GM23248 (cell line): ENCODE measurements at places on chromosomes 1 and 21.
A peak's percentile ranks its signal among the peaks of the same experiment; 100 is the strongest.

GRCh38 chr1:202264726-202265125 lies 71.1 kb downstream of the LGR6 start:
- H3K27me3 ChIP-seq: peaks cover 55% of the 10 kb centered on the region
- no peak for DNase-seq
- no peak overlapping the region for H3K27ac ChIP-seq
- H3K4me3 ChIP-seq: no peak overlapping the region

DNA sequence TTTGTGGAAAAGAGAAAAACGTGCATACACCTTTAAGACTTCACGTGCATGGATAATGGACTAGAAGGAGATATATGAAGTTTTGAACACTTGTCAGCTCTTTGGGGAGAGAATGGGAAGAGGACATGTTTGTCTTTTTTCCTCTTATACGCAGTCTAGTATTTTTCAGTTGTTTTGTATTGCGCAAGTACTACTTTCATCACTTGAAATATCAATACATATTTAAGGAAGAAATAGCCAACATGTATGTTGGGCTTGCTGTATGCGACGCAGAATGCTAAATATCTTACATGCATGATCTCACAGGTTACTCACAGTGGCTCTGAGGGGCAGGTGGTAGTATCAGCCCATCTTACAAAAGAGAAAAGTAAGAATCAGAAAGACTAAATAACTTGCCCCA lies 176.5 kb upstream of the RUNX1 start:
- DNase-seq: no peak
- no peak overlapping the region for H3K4me3 ChIP-seq
- no peak overlapping the region for H3K27ac ChIP-seq
- no peaks in the 10 kb centered on the region for H3K27me3 ChIP-seq
- H3K36me3 ChIP-seq: no peaks in the 10 kb centered on the region

- H3K27me3 ChIP-seq: no peaks in the 10 kb centered on the region
- no peak for DNase-seq
- no peak overlapping the region for H3K4me3 ChIP-seq
- H3K27ac ChIP-seq: no peak overlapping the region
- H3K4me1 ChIP-seq: peaks cover 17% of the 10 kb centered on the region
These were observed 8.9 kb upstream of the KCNJ15 start for GRCh38 chr21:38247738-38248510.

DNA sequence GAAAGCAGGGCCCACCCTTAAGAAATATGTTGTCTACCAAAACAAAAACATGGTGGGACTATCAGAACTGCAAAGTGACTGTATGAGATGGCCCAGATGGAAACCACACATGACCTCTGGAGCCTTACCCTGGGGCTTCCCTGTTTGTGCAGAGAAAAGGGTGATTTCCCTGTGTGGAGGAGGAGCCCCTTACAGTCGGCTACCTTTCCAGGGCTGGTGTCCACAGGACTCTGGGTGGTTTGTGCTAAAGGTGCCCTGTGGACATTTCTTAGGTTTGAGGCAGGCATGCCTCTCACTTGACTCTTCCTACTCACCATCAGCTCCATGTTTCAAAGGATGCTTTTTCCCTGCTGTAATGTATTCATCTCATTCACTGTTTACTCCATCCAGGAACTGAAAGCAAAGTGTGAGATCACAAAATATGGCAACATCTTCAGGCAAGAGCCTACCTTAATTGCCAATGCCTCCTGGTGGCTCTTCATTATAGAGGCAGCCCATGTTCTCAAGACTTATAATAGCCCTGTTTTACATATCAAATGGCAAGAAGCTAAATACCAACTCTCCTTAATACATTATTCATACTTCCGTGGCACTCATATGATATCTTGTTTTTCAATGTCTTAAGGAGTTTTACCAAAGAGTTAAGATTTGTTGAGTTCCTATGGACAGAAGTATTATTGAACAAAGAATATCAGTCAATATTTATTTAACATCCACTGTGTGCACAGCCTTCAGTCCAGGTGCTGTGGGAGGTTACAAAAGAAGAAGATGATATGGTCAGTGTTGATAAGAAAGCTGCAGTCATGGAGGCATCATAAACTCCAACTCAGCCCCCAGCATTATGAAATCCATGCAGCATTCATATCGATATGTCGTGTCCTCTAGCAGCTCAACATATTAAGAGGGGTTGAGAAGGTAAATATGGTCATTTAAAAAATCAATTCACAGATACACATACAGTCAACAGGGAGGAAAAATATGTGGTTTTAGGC lies 15.5 kb upstream of the TFF3 start:
- H3K4me1 ChIP-seq: no peaks in the 10 kb centered on the region
- DNase-seq: no peak
- no peaks in the 10 kb centered on the region for H3K36me3 ChIP-seq
- no peak overlapping the region for H3K27ac ChIP-seq
- no peak overlapping the region for H3K4me3 ChIP-seq

GRCh38 chr1:118786454-118787155 lies 201.5 kb downstream of the TBX15 start:
- no peaks in the 10 kb centered on the region for H3K36me3 ChIP-seq
- H3K4me1 ChIP-seq: no peaks in the 10 kb centered on the region
- no peak for DNase-seq
- H3K27ac ChIP-seq: no peak overlapping the region
- H3K4me3 ChIP-seq: no peak overlapping the region

- no peaks in the 10 kb centered on the region for H3K27me3 ChIP-seq
- peaks cover 15% of the 10 kb centered on the region for H3K4me1 ChIP-seq
- H3K27ac ChIP-seq: peak overlapping the region; percentile 51
- H3K36me3 ChIP-seq: peaks cover 24% of the 10 kb centered on the region
- H3K4me3 ChIP-seq: peak overlapping the region; percentile 95
These were observed 556 bp downstream of the WDR77 start for GRCh38 chr1:111448482-111448917.

GRCh38 chr1:2148691-2149090 lies 45.9 kb downstream of the FAAP20 start:
- no peaks in the 10 kb centered on the region for H3K4me1 ChIP-seq

DNA sequence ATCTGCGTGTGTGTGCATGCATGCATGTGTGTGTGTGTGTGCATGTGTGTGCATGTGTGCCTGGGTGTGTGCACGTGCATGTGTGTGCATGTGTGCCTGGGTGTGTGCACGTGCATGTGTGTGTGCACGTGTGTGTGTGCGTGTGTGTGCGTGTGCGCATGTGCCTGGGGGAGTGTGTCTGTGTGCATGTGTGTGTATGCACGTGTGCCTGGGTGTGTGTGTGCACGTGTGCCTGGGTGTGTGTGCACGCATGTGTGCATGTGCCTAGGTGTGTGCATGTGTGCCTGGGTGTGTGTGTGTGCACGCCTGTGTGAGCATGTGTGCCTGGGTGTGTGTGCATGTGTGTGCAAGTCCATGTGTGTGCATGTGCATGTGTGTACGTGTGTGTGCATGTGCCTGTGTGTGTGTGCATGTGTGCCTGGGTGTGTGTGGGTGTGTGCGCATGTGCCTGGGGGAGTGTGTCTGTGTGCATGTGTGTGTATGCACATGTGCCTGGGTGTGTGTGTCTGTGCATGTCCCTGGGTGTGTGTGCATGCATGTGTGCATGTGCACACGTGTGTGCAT lies 29.3 kb upstream of the COL6A2 start:
- no peaks in the 10 kb centered on the region for H3K36me3 ChIP-seq
- no peak overlapping the region for H3K27ac ChIP-seq
- DNase-seq: no peak
- no peaks in the 10 kb centered on the region for H3K27me3 ChIP-seq

- no peaks in the 10 kb centered on the region for H3K27me3 ChIP-seq
- no peak for DNase-seq
These were observed 5.0 kb downstream of the PEX10 start for GRCh38 chr1:2407166-2407990.

DNA sequence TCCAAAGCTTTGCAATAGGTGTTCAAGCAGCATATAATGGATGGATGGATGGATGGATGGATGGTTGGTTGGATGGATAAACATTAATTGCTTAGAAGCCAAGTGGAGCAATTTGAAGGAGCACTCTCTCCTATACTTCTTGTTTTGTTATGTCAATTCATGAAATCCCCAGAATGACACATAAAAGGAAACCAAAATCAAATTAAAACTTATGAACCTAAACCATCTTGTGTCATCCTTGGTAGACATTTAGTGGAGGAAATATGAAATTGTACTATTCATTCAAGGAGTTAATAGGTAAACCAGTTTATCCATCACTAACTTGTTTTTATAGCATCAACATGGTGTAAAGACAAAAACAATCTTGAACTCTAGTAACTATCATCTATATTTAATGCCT lies 122.5 kb downstream of the NR5A2 start:
- H3K36me3 ChIP-seq: no peaks in the 10 kb centered on the region
- 0 out of 2 replicates have a peak overlapping the region, but pooled peaks have one; percentile 18 for H3K27ac ChIP-seq
- no peak for DNase-seq
- no peak overlapping the region for H3K4me3 ChIP-seq
- peaks cover 15% of the 10 kb centered on the region for H3K4me1 ChIP-seq

- DNase-seq: peak; percentile 27
- H3K27me3 ChIP-seq: no peaks in the 10 kb centered on the region
- H3K36me3 ChIP-seq: no peaks in the 10 kb centered on the region
- peak overlapping the region; percentile 63 for H3K4me3 ChIP-seq
- no peaks in the 10 kb centered on the region for H3K4me1 ChIP-seq
These were observed 22.9 kb downstream of the PTPRU start for GRCh38 chr1:29258976-29259801.

DNA sequence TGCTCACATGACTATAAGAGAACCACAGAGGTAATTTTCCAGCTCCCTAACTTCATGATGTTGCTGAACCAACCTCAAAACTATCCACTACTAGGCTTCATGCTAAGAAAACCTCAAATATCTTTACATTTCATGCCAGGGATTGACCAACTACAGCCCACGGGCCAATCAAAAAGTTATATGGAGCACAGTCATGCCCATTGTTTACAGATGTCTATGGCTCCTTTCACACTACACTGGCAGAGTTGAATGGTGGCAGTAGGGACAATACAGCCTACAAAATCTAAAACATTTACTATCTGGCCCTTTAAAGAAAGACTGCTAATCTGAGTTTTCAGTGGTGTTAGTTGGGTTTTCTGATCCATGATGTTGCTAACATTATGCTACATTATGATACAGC lies 154.8 kb downstream of the TM2D1 start:
- no peaks in the 10 kb centered on the region for H3K27me3 ChIP-seq
- H3K27ac ChIP-seq: no peak overlapping the region
- no peaks in the 10 kb centered on the region for H3K4me1 ChIP-seq
- no peaks in the 10 kb centered on the region for H3K36me3 ChIP-seq

DNA sequence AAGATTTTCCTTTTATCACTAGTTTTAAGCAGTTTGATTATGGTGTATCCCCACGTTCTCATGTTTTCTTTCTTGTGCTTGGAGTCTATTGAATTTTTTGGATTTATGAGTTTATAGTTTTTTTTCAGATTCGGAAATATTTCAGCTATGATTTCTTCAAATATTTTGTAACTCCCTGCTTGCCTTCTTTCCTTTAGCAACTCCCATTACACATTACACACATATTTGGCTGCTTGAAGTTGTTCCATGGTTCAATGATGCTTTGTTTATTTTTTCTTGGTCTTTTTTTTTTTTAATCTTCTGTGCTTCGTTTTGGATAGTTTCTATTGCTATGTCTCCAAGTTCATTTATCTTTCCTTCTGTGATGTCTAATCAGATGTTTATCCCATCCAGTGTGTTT lies 48.5 kb upstream of the WARS2 start:
- H3K4me1 ChIP-seq: no peaks in the 10 kb centered on the region; the same call in 1 of the 2 replicates
- no peak overlapping the region for H3K4me3 ChIP-seq
- peak overlapping the region; percentile 26 for H3K27ac ChIP-seq
- DNase-seq: peak; percentile 33
- H3K36me3 ChIP-seq: no peaks in the 10 kb centered on the region
